ENCODE measurements at places on chromosomes 1 and 21.

- DNase-seq: no peak
These were observed 729 bp upstream of the CDCA8 start for GRCh38 chr1:37691497-37692077.

GRCh38 chr1:217892750-217893149 is 261.6 kb downstream of the SPATA17 start:
- DNase-seq: no peak

GRCh38 chr1:180451504-180451903 is 50.9 kb downstream of the ACBD6 start:
- no peak for DNase-seq

DNA sequence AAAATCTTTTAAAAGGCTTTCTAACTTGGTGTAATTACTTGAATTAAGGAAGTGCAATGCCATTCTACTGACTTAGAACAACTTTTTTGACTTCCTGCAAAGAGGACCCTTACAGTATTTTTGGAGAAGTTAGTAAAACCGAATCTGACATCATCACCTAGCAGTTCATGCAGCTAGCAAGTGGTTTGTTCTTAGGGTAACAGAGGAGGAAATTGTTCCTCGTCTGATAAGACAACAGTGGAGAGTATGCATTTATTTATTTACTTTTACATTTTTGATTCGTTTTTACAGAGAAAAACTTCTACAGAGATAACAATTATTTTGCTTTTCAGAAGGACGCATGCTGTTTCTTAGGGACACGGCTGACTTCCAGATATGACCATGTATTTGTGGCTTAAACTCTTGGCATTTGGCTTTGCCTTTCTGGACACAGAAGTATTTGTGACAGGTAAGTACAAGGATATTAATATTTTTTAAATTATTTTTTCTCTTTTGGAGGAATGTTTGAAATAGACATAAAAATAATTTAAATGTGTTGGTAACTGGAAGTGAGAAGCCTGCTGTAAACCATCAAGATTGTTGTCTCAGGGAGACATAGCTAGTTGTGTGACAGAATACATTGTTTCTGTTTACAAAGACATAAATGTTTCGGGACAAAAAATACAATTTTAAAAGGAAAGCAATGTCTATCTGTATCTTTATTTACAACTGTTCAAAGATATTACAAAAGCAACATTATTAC is at the start of gene PTPRC:
PTPRC (plus strand) TSS at position 147 of the 742 bp plus-strand sequence; CDS start at position 376, 229 bp downstream.
- DNase-seq: no peak

DNA sequence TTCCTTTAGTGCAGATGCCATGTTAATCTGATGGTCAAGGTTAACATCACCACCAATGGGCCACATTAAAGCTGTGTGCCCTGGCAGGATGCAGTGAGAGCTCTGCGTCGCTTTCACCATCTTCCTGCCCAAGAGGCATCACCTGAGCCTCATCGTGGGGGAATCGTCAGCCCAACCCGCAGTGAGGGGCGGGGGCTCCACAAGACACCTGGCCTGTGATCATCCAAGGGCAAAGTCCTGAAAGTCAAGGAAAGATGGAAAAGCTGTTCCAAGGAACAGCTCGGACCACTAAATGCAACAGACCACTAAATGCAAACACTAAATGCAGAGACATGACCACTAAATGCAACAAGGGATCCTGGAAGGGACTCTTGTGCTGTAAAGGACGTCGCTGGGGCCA is 49.9 kb downstream of the WDR4 start:
- no peak for DNase-seq

DNA sequence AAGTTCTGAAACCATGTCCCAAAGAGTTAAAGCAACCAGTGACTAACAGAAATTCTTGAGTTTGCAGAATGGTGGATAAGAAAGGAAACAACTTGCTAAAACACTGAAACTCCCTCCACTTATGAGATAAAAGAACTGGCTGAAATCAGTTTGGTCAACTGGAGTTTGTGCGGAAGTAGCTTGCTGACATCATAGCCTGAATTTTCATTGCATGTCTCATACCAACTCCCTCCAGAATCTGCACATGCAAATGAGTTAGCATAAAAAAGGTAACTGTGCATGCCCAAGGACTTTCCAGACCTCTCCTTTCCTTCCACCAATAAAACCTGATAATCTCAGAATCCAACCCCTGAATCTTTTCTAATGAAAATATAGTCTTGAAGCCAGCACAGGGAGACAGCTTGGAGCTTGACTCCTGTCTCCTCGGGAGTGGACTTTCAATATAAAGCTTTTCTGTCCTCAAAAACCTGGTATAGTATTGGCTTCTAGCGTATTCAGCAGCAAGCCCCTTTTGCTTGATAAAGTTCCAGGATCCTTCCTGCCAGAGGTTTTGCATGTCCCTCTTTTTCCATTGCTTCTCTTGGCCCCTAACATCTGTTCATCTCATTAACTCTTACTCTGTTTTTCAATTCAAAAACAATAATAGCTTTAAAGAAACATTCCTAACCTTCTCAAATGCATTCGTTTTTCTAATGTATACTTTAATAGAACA is 785.8 kb upstream of the ADGRL4 start:
- no peak for DNase-seq

DNA sequence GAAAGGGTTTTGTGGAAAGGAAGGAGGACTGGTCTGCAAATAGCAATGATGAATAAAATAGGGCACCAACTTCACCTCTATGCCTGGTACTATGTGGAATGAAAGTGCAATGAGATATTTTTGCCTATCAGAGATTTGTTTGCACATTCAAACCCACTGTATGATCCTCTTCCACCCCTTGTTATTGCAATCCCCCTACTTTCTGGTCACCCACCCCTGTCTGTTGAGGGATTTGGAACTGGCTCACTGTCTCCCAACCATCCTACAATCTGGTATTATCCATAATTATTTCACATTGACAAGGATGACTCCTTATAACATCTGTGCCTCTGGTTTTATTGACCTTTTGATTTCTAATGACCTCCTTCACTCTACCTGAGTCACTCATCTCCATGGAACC is 42.4 kb downstream of the CD55 start:
- no peak for DNase-seq

- DNase-seq: no peak
These were observed 8.3 kb downstream of the CDKN2C start for GRCh38 chr1:50978144-50978851.

DNA sequence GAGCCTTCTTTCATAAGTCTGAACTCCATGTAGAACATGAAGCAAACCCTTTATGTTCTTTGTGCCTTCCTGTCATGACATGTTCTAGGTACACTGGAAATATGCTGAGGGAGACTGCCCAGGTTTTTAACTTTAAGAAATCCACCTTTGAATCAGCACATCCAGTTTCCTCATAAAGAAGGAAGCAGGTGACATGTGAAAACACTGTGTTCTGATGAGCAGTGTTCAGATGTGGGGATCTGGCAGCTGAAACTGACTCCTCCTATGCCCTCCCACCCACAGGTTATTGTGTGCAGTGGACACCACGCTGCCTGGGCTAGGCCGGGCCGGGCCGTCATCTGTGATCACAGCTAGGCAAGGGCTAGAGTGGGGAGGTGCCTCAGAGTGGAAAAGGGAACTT is 51.1 kb downstream of the CNN3 start:
- no peak for DNase-seq

- DNase-seq: no peak
These were observed 49.4 kb downstream of the CYP2J2 start for GRCh38 chr1:59877108-59877682.

GRCh38 chr1:11978301-11978700 is 1.9 kb upstream of the MFN2 start:
- no peak for DNase-seq

GRCh38 chr1:41622859-41623732 is 138.6 kb upstream of the EDN2 start:
- DNase-seq: no peak

- no peak for DNase-seq
These were observed 221.9 kb upstream of the C1orf174 start for GRCh38 chr1:4121834-4122512.

DNA sequence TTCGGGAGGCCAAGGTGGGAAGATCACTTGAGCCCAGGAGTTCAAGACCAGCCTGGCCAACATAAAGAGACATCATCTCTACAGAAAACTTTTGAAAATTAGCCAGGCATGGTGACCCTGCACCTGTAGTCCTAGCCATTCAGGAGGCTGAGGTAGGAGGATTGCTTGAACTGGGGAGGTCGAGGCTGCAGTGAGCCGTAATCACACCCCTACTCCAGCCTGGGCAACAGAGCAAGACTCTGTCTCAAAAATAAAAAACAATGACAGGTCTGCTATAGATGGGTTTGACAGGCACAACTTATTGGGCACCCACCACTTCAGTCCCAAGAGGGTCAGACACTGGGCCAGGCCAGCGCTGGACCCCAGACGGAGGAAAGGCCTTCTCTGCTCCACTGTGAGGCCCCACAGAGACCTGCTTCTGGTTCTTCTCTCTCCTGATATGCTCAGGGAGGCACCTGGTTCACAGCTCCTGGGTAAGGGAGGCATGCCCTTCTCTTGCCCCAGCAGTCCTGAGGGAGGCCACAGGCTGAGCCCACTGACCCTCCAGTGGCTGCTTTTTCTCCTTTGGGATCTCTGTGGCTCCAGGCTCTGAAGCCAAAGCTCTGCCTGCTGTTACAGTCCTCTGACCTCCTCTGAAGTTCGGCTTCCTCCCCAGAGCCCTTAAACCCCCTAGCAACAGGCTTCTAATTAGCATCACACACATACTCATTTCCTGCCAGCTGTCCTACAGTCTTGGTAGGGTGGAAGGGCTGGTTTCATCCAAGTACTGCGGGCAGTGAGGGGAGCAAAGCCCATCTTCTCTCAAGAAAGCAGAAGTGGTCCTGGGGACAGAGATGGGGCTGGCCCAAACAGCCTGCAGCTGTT is 14.4 kb downstream of the S100A16 start:
- no peak for DNase-seq

DNA sequence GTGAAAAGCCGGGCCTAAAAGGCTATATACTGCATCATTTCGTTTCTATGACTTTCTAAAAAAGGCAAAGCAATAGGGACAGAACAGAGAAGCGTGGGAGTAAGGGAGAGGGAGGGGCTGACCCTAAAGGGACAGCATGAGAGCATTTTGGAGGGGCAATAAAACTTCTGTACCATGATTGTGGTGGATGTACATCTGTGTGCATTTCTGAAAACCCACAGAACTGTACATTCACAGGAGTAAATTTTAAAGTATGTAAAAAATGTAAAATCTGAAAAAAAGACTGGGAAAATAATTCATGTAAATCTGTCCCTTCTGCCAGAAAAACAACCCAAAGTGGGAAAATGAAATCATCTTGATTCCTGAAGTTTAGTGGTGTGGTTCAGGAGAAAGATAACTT is 235.4 kb downstream of the CENPF start:
- DNase-seq: no peak

- no peak for DNase-seq
These were observed 24.2 kb downstream of the POFUT2 start for GRCh38 chr21:45263534-45263933.

DNA sequence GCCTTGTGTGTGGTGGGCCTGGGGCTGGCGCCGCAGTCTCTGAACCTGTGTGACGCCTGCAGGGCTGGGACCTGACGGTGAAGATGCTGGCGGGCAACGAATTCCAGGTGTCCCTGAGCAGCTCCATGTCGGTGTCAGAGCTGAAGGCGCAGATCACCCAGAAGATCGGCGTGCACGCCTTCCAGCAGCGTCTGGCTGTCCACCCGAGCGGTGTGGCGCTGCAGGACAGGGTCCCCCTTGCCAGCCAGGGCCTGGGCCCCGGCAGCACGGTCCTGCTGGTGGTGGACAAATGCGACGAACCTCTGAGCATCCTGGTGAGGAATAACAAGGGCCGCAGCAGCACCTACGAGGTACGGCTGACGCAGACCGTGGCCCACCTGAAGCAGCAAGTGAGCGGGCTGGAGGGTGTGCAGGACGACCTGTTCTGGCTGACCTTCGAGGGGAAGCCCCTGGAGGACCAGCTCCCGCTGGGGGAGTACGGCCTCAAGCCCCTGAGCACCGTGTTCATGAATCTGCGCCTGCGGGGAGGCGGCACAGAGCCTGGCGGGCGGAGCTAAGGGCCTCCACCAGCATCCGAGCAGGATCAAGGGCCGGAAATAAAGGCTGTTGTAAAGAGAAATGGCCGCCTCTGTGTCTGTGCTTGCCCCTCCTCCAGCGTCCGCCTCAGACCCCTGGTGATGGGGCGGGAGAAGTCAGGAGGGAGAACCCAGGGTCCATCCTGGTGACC is 788 bp downstream of the ISG15 start:
- DNase-seq: no peak

DNA sequence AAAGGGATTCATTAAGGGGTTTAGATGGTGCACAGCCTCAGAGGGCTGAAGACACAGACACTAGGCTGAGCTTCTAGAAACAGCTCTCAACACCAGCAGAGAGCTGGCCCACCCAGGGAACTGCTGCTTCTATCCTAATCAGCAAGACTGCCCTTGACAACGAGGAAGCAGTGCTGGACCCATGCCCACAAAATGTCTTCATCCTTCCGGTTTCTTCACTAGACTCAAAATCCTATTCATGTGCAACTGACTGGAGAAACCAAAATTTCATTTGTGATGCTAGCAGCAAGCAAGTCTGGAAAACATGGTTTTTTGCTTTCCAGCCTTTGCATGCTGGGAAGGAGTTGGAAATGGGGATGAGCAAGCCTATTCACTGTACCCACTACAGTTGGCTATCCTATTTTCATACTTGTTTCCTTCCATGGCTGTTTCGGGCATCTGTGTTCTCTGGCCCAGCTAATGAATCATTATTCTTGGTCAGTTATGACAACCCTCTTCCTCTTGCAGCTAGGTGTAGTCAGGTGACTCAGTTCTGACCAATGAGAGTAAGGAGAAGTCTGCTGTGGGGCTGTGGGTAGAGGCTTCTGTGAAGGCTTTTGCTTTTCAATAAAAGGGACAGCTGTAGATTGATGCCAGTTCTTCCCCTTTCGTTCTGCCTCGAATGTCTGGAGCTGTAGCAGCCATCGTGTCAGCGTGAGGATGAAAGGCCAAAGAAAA is 14.6 kb upstream of the TMEM61 start:
- no peak for DNase-seq

DNA sequence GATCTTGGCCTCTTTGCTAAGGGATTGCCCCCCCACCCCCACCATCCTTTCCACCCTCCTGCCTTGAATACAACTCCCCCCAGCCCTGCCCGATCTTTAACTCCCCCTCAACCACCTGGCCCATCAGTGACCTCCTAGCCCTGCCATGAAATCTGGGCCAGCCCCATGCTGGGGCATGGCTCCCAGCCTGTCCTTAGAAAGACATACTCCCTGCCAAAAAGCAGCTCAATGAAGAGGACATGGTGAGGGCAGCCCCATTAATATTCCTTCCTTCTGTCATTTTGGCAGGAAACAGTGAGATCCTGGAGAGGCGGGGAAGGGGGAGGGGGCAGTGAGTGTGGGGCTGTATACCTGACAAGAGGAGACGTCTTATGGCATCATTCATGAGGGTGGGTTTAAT is 66.8 kb upstream of the DISP3 start:
- no peak for DNase-seq

Data from GOT3 (cell line).